ENCODE measurements at places on chromosomes 5 and 9. TPM values are rescaled to one million over a fixed set of nuclear protein-coding genes. Genes with fewer than 3 reads are reported as not detected.

GRCh38 chr9:35738186-35738585 is 5.7 kb downstream of the CREB3 start:
- peak; percentile 80 for DNase-seq

- DNase-seq: no peak
These were observed 30.0 kb upstream of the RECK start for GRCh38 chr9:36006549-36007315.

DNA sequence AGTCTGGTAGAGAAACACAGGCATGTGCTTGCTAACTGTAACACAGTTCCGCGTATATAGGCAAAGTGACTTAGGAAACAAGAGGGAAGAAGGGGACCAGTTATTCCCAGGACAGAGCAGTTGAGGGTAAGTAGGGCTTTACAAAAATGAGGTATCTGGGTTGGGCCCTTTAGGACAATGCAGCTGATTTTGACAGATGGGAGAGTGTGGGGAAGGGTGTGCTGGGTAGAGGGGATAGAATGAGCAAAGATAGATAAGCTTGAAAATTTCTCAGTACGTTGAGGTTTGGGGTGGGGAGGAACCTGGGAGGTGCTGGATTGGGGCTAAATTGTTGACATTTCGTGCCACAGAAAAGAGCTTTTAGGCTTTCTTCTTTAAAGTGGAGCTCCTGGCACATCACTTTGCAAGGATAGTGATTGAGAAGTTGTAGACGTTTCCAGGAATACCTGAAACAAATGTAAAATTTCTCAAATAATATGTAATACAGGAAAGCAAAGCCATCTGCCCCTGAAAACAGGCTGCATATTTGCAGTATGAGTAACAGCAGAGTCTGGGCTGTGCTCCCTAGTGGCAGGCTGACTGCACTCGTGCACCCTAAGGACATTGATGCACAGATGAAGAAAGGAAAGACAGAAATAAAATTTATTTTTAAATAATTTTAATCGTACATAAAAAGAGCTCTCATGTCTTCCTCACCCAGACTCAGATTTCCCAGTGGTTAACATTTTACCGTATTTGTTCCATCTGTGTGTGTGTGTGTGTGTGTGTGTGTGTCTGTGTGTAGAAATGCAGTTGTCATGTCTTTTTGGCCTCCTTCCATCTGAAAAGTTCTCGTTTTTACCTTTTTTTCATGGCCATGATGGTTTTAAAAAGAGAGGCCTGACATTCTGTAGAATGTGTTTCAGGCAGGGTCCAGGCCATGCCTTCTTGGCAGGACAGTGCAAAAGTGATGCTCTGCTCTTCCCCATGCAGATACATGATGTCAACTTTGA is 144.9 kb upstream of the DMRT1 start:
- DNase-seq: peak; percentile 77

GRCh38 chr5:71658916-71659662 is 60.0 kb upstream of the CARTPT start:
- peak; percentile 23 for DNase-seq

- no peak for DNase-seq
These were observed 39.9 kb downstream of the USP20 start for GRCh38 chr9:129875181-129875611.

The IFNA21 gene
- total RNA-seq: not detected

The FRRS1L gene
- total RNA-seq: under 0.01 TPM

The PCDHB5 gene
- 0.63 TPM for total RNA-seq

The FOXD4 gene
- total RNA-seq: 0.52 TPM

The PCDHGB1 gene
- total RNA-seq: 8.1 TPM

The ANKRD55 gene
- not detected for total RNA-seq

The INSL4 gene
- total RNA-seq: not detected

Measured in LHCN-M2 (cell line).